Stimulated activated CD4-positive, alpha-beta T cell treated with anti-CD3 and anti-CD28 coated beads, Interleukin-1b, Interleukin-23, amount 100 ng/mL, for 48 hours (primary cell): ENCODE measurements at places on chromosomes 11 and 22.

- DNase-seq: no peak
Observed at GRCh38 chr11:61893981-61894380, 2.6 kb upstream of the FADS3 start.

- no peak for DNase-seq
Observed at GRCh38 chr11:31816468-31817053, 5.4 kb upstream of the PAX6 start.

DNA sequence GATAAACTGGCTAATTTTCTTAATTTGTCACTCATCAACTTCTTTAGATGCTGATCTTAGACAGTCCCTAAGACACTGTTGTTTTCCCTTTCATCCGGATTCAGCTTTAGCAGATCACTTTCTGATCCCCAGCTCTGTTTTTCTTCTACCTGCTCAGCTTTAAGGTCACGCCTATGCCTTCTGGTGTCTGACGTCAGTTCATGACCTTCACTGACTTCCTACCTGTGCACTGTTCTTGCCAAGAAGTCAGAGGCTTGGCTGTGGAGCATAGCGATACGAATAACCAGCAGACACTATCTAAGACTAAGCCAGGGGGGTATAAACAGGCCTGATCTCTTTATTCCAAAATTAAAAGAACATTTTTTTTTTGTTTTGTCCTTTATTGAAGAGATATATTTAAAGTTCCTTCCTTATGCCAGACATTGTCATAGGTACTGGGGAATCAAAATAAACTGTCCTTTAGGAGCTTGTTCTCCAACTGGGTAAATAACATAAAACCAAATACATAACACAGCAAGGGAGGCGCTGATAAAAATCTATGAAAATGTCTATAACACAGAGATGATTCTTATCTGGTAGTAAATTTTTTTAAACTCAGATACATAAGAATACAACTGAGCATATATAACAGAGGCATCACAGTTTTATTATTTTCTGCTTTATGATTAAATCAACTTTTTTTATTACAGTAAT, 352.2 kb upstream of the CTSC start:
- DNase-seq: no peak

- DNase-seq: no peak
Observed at GRCh38 chr11:36930256-36930655, 332.2 kb upstream of the RAG2 start.

- no peak for DNase-seq
Observed at GRCh38 chr11:102813484-102813883, 15.5 kb upstream of the MMP1 start.

GRCh38 chr11:8814209-8814922, 96.6 kb upstream of the AKIP1 start:
- DNase-seq: no peak

GRCh38 chr11:126560221-126560620, 204.7 kb downstream of the ST3GAL4 start:
- no peak for DNase-seq

DNA sequence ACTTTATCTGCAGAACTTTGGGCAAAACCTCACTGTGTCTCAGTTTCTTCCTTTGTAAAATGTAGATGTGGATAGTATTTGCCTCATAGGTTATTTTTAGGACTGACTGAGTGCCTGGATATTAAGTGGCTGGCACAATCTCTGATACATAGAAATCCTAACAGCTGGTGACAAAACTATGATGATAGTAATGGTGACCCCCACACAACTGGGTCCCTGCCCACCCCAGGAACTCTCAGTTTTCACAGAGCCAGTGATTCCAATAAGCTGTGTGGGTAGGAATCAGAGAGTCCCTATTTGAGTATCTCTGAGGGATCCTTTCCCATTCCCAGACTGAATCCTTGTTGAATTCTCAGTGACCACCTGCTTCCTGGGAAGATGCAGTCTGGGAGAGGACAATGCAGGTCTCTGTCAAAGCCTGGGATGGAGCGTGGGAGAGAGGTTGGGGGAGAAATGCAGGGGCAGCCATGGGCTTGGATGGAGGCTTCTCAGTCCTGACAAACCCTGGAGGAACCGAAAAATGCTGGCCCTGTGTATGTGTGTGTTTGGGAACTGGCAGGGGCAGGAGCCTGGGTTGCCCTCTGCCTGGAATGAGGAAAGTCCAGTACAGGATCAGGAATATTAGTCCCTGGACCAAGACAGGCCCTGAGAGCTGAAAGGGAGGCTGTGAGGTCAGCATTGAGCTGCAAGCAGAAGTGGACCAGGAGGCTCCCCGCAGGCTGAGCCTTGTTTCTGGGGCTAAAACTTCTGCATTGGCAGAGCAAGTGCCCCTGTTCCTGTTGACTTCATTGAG, 6.1 kb upstream of the P2RY6 start:
- DNase-seq: no peak
